ENCODE measurements at places on chromosomes 4 and X.

DNA sequence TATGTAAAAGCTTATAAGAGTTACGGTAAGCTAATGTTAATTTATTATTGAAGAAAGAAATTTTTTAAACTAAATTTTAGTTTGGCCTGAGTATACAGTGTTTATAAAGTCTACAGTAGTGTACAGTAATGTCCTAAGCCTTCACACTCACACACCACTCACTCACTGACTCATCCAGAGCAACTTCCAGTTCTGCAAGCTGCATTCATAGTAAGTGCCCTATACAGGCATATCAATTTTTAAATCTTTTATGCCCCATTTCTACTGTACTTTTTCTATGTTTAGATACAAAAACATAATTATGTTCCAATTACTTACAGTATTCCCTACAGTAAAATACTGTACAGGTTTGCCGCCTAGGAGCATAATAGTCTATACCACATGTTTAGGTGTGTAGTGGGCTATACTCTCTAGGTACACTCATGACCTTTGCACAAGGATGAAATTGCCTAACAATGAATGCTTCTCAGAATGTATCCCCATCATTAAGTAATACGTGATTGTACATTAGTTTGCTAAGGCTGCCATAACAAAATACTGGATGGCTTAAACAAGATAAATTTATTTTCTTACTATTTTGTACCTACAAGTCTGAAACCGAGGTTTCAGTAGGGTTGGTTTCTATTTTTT is 333.8 kb upstream of the PCDH7 start:
- no peak for DNase-seq

- DNase-seq = peak; percentile 16
Measured at GRCh38 chr4:70651864-70652506, 14.3 kb downstream of the JCHAIN start.

DNA sequence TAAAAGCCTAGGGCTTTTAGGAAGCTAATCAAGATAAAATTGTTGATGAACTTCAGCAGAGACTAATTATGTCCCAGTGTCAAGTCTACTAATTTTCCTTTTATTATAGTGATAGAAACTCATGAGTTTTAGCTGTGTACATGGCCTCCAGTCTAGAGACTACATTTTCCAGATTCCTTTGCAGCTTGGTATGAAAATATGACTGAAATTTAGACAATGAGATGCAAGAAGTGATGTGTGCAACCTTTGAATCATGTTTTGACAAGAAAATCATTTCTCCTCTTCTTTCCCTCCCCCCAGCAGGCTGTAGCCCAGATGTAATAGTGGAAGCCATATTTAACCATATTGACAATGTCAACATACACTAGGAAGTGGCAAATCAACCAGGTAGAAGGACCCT is 30.3 kb upstream of the IL13RA2 start:
- DNase-seq = no peak

DNA sequence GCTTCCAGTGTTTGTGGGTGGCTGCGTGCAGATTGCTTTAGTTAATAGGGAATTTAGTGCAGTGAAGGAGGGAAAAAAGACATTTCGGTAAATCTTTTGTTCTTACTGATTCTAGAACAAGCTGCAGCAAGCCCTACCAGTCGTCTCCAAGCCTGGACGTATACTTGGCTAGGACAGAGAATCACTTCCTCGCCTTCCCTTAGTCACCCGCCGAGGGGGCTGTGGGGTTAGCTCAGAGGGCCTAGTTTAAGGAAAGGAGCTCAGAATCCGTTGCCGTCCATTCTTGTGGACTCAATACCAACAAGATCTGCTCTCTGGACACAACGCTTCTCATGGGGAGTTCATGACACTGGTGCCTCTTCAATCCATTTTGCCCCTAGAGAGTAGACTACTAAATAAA is 36.3 kb upstream of the FAT1 start:
- DNase-seq = no peak

- DNase-seq = no peak
Measured at GRCh38 chrX:18714910-18715309, 7.5 kb downstream of the PPEF1 start.

- DNase-seq = no peak
Measured at GRCh38 chrX:49610718-49611310, 12.0 kb downstream of the GAGE1 start.

DNA sequence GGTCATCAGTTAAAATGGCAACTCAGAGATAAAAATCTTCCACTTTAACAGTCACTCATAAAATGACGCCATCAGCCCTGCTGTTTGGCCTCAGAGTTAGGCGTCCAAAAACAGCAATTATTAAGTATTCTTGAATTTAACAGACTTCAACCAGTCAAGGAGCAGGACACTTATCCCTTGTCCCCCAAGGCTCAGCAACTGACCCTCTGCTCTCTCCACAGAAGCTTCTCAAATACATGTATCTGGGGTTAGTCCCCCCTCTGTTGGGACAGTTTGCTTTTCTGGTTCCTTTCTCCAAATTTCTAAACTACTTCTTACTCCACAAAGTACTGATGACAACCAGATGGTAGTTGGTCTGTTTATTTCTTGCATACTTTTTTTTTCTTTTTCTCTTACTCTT is 54.4 kb downstream of the SOD3 start:
- peak; percentile 64 for DNase-seq

- DNase-seq = no peak
Measured at GRCh38 chrX:5957506-5957905, 271.2 kb downstream of the NLGN4X start.

DNA sequence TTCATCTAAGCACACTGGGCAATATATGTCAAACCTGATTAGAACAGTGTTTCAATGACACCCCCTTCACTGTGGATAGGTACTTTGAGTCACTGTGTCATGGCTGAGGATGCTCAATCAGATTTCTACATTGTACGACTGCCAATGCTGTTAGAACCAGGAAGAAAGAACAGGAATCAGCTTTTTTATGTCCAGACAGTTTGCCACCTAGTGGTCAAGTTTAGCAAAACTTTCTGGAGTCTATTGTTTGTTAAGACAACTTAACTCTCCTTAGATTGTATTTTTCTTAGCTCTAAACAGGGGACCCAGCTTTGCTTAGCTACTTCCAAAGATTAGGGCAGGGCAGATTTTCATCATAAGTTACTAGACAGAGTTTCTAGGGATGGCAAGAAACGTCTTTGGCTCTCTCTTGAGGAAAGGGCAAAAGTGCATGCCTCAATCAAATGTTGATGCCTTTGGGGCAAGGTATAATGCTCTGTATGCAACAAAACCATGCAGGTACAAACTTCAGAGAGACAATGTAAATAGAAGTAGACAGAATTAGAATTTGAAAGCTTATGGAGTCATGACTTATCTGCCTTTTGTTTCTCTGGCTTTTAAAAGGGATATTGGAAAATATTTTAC is 40.5 kb upstream of the BMP3 start:
- DNase-seq = peak; percentile 80

- DNase-seq = no peak
Measured at GRCh38 chrX:139025816-139026215, 314.3 kb upstream of the FGF13 start.

- DNase-seq = no peak
Measured at GRCh38 chr4:182219411-182220056, 23.7 kb upstream of the TENM3 start.

Data from muscle of back (tissue), 13 donors.